Hematopoietic multipotent progenitor cell treated with erythropoietin and hydrocortisone succinate and interleukin-3 and kit ligand, for 8 days (in vitro differentiated cells): ENCODE measurements at places on chromosomes 2 and 18.

- DNase-seq = no peak
Observed at GRCh38 chr2:220226546-220226945, 599.1 kb downstream of the SLC4A3 start.

- DNase-seq = no peak
Observed at GRCh38 chr2:181789827-181790448, 101.6 kb upstream of the ITPRID2 start.

DNA sequence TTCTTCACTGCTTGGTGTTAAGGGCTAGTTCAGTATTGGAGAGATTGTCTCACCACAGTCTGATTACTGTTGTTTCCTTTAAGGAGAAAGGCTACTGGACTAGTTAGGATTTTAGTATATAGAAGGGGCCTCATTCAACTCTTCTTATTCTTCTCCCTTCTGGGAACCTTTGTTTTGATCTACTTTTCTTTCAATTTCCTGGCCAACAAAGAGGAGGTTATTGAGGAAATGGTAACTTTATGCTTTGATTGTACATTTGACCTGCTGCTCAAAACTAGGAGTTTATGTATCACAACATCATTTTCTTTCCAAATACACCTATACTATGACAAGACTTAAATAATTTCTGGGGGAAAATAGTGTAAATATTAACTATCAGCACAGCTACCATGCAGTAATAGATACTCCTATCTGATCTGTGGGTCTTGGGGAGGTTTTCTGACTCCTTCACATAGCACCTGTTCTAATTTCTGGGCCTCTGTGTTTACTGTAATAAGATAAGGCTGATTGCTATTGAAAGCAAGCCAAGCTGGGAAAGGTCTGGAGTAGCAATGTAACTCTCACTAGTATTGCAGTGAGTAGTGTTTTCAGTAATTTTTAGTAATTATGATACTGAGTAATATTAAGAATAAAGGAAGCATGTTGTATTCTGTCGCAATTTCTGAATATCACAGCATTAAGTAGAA lies 395.3 kb downstream of the NUP35 start:
- DNase-seq = no peak

DNA sequence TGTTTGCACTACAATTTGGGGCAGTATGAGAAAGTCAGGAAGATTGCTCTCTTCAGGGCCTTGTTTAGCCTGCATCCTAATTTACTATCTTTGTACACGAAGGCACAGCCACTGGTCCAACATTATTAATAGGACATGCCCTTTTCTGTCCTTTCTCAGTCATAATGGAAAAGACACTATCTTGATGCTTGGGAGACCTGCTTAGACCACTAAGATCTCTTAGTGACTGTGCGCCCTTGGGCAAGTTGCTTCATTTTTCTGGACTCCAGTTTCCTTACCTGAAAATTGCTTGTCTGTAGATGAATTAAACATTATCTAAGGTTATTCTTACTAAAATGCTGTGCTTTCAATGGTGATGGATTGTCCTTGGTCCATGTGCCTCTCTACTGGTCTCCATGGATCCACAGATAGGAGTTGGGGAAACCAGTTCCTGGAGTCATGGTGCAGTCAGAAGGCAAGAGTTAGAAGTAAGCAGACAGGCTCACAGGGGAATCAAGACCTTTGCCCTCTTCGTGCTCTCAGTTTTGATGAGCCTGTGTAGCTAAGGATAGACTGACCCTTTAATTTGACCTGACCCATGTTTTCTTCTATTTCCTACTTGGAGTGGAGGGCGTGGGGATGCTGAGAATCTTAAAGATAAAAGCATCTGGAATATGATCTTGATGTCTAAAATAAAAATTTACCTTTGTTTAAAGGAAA lies 114.0 kb downstream of the RAPGEF4 start:
- DNase-seq = no peak

- peak; percentile 32 for DNase-seq
Observed at GRCh38 chr2:101396316-101396717, 9.0 kb upstream of the CREG2 start.

DNA sequence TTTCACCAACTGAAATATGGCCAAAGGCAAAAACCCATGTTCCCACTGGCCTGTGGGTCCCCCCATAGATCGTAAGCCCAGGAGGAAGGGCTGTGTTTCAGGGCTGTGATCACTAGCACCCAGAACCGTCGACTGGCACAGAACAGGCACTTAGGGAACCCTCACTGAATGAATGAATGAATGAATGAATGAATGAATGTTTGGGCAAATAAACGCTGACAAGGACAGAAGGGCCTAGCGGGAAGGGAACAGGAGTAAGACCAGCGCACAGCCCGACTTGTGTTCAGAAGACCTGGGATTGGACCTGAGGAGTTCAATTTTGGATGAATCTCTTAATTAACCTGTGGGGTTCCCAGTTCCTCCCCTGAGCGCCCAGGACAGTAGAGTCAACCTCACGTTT lies 76.2 kb downstream of the TPO start:
- DNase-seq = no peak
